GM23338 (cell line): ENCODE measurements at places on chromosomes 12 and 14. TPM values are rescaled to one million over a fixed set of nuclear protein-coding genes. Genes with fewer than 3 reads are reported as not detected.

Gene INSM2
- total RNA-seq, result not detected in 2 replicates

Gene HNRNPC
- total RNA-seq, result 1,259 and 1,323 TPM in 2 replicates

Gene RIC8B
- 24.0 and 25.5 TPM in 2 replicates for total RNA-seq

Gene SSTR1
- 0.80 and 2.3 TPM in 2 replicates for total RNA-seq

Gene FSCB
- total RNA-seq, result 0.07 and 0.12 TPM in 2 replicates

DNA sequence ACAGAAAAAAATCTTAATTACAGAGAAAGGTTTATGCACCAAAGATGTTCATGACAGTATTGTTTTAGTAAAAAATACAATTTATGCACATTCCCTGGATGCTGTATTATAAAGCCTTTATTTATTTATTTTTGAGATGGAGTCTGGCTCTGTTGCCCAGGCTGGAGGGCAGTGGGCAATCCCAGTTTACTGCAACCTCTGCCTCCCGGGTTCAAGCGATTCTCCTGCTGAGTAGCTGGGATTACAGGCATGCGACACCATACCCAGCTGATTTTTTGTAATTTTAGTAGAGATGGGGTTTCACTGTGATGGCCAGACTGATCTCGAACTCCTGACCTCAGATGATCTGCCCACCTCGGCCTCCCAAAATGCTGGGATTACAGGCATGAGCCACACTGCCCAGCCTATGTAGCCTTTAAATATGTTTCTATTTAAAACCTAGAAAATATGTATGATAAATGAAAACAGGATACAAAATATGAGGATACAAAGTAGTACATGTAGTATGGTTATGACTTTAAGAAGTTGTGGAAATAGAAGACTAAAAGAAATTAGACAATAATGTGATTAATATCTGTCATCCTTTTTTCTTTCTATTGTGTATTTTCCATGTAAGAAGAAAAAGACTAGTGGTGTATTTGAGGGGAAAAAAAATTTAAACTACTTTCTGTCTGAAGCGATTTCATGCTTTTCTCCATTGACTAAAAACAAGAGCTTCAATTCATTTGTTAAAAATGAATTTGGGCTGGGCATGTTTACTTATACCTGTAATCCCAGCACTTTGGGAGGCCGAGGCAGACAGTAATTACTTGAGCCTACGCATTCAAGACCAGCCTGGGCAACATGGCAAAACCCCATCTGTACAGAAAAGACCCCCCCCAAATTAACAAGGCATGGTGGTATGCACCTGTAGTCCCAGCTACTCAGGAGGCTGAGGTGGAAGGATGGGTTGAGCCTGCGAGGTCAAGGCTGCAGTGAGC lies 13.1 kb downstream of the ATF1 start:
- no peak for DNase-seq
- no peaks in the 10 kb centered on the region for H3K27me3 ChIP-seq
- H3K4me3 ChIP-seq, result no peak overlapping the region
- H3K36me3 ChIP-seq, result no peaks in the 10 kb centered on the region
- no peak overlapping the region for H3K27ac ChIP-seq

GRCh38 chr12:22677781-22678574 lies 53.0 kb downstream of the ETNK1 start:
- peaks cover 23% of the 10 kb centered on the region for H3K36me3 ChIP-seq
- DNase-seq, result no peak
- no peak overlapping the region for H3K27ac ChIP-seq
- no peak overlapping the region for H3K4me3 ChIP-seq
- H3K27me3 ChIP-seq, result no peaks in the 10 kb centered on the region

GRCh38 chr12:113245695-113246477 lies 24.6 kb downstream of the TPCN1 start:
- peak overlapping the region; percentile 95 for H3K27ac ChIP-seq
- H3K4me1 ChIP-seq, result peaks cover 16% of the 10 kb centered on the region
- peak overlapping the region; percentile 33; the same call in 1 of the 2 replicates for H3K4me3 ChIP-seq
- peak; percentile 91 for DNase-seq
- no peaks in the 10 kb centered on the region for H3K27me3 ChIP-seq
